ENCODE measurements at places on chromosomes 1 and 21.

DNA sequence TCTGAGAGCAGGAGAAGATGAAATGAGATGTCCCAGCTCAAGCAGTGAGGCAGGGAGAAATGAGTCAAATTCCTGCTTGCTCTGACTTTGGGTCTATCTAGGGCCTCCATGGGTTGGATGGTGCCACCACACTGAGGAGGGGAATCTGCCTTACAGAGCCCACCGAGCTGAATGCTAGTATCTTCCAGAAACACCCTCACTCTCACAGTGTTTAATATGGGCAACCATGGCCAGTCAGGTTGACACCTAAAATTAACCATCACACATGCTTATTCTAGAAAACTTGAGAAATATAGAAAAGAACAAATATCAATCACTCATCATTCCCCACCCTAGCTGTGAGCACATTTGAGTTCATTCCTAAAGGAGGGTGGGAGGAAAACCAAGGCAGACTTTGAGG lies 29.4 kb upstream of the FHAD1 start:
- no peak for DNase-seq

- DNase-seq, result no peak
Observed at GRCh38 chr1:112866981-112867380, 89.0 kb downstream of the SLC16A1 start.

DNA sequence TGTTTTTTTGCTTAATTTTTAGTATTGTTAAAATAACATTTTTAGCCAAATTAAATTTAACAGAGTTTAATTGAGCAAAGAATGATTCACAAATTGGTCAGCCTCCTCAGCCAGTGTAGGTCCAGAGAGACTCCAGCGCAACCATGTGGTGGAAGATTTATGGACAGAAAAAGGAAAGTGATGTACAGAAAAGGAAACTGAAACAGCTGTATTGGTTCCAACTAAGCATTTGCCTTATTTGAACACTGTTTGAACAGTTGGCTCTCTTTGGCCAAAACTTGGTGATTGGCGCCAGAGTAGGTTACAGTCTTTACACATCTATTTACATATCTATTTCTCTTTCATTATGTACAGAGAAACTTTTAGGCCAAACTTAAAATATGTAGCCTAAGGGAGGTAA lies 19.4 kb downstream of the RPS6KC1 start:
- DNase-seq, result no peak

- peak; percentile 48 for DNase-seq
Observed at GRCh38 chr1:62271948-62272728, 47.1 kb downstream of the KANK4 start.

GRCh38 chr1:56527548-56528302 lies 51.6 kb downstream of the PLPP3 start:
- no peak for DNase-seq

- no peak for DNase-seq
Observed at GRCh38 chr1:15308621-15309027, 61.6 kb downstream of the FHAD1 start.

GRCh38 chr1:205477759-205478247 lies 22.0 kb upstream of the BLACAT1 start:
- DNase-seq, result no peak

DNA sequence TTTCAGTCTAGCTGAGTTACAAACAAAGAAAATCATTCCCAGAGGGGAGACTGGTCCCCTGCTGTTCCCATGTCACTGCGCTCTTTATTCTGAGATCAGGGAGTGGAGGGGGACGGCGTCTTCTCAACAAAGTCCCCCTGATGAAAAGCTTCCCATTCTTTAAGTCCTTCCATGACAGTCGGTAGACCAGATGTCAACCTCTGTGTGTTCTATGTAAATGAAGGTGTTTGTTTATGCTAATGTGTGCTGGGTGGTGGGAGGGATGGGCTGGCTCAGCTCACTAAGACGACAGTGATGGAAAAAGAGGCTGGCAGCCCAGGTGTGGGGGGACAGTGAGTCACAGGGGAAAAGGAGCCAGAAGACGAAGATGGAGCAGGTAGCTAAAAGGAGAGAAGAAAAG lies 148.2 kb upstream of the KLHDC7A start:
- no peak for DNase-seq

- DNase-seq, result no peak
Observed at GRCh38 chr1:40820911-40821693, 37.5 kb downstream of the KCNQ4 start.

- DNase-seq, result no peak
Observed at GRCh38 chr1:170580636-170581440, 48.9 kb downstream of the GORAB start.
